ENCODE measurements at places on chromosomes 3 and 15.

GRCh38 chr15:58037723-58038301, 27.7 kb downstream of the ALDH1A2 start:
- no peak for DNase-seq

DNA sequence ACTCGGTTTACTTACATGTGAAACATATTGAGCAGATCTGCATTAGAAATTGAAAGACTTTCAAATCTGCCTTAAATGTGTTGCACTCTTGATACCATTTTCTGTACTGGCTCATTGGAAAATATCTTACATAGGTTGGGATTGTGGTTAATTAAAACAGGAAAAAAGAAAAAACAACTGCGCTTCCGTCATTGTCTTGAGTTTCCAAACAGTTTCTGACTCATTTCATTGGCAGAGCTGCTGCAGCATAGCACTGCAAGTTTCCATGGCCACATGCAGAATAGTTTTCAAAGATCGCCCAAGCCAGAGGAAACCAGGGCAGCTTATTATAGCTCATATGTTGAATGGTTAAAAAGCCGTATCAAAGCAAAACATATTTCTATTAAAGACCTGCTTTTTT, 446.6 kb upstream of the BCHE start:
- no peak for DNase-seq

- DNase-seq = no peak
Measured at GRCh38 chr3:182388506-182388905, 404.8 kb upstream of the ATP11B start.

- DNase-seq = no peak
Measured at GRCh38 chr3:123159926-123160635, 41.7 kb upstream of the SEC22A start.
